ENCODE measurements at places on chromosomes 1 and 21.

GRCh38 chr1:179872558-179872957 lies 5.0 kb downstream of the TOR1AIP2 start:
- no peak for DNase-seq

GRCh38 chr1:10965546-10966226 lies 46.8 kb upstream of the TARDBP start:
- DNase-seq: no peak

GRCh38 chr1:36099681-36100341 lies 11.1 kb downstream of the ADPRS start:
- peak; percentile 72 for DNase-seq

DNA sequence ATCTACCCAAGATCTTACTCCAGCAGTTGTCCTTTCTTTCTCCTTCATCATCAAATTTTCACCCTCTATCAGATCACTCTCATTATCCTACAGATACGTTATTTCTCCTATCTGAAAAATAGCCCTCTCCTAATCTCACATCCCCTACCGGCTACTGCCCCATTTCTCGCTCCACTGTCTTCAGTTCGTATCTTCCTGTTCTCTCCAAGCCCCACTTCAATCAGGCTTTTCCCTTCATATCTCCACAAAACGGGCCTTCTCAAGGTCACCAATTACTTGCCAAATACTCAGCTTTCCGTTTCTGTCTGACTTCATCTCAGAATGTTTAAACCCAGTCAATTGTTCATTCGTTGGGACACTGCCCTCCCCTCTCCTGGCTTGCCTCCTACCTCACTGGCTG lies 32.4 kb downstream of the SLC30A1 start:
- no peak for DNase-seq
